ENCODE measurements at places on chromosomes 5 and 9. TPM values are rescaled to one million over a fixed set of nuclear protein-coding genes. Genes with fewer than 3 reads are reported as not detected.

FOXD1 gene
- total RNA-seq, result 1.4 TPM

TXNDC8 gene
- total RNA-seq, result not detected

NR2F1-AS1 gene
- total RNA-seq, result 5.4 TPM

FIBCD1 gene
- total RNA-seq, result 0.10 TPM

SH3TC2 gene
- total RNA-seq, result 4.4 TPM

GBGT1 gene
- total RNA-seq, result 3.4 TPM

BTNL3 gene
- total RNA-seq, result not detected

NUDT12 gene
- total RNA-seq, result 14.6 TPM

PDGFRB gene
- total RNA-seq, result 90.9 TPM

All from skin of body (tissue), 3 donors.